Stimulated activated memory B cell treated with anti-CD40 and anti-IgM and Interleukin-4, amounts not matched to agents 10 μg/mL and 1 μg/mL and 100 μg/mL, for 72 hours (primary cell): ENCODE measurements at places on chromosomes 16 and 17.

- ATAC-seq, result no peak
Measured at GRCh38 chr17:43637563-43638323, 24.0 kb downstream of the MEOX1 start.

DNA sequence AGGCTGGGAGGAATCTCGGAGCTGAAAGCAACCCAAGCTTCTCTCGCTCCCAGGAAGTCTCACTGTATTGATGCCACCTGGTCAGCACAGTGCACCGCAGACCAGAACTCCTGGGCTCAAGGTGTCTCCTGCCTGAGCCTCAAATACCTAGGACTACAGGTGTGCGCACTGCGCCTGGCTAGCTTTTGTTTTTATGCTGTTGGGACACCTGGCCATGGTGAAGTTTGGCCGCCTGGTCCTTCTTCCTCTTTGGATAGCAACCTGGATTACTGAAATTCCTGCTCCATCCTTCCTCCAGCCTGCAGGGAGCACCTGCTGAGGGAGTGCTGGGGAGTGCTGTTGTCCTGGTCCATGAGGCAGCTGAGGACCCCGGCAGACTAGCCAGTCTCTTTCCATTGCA lies 56.6 kb downstream of the COTL1 start:
- ATAC-seq, result no peak

- ATAC-seq, result peak; percentile 27
Measured at GRCh38 chr17:66953630-66954020, 10.9 kb upstream of the CACNG4 start.

- ATAC-seq, result no peak
Measured at GRCh38 chr17:12622726-12623125, 43.0 kb upstream of the MYOCD start.

- ATAC-seq, result no peak
Measured at GRCh38 chr16:9384141-9384540, 292.7 kb downstream of the HAPSTR1 start.

DNA sequence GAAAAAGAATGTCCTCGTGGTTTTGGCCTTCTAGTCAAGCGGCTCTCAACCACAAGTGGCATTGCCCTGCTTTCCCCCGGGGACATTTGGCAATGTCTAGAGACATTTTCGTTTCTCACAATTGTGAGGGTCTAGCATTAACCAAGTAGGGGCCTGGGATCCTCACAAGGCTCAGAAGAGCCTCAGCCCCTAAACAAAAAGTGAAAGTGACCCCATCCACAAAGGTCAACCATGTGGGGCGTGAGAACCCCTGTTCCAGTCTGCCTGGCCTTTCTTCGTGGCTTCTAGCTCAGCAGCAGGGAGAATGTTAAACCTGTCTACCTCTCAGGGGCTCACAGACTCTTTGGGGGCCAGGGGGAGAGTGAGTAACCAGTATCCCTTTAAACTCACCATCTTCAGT lies 4.8 kb upstream of the RPL38 start:
- ATAC-seq, result no peak

DNA sequence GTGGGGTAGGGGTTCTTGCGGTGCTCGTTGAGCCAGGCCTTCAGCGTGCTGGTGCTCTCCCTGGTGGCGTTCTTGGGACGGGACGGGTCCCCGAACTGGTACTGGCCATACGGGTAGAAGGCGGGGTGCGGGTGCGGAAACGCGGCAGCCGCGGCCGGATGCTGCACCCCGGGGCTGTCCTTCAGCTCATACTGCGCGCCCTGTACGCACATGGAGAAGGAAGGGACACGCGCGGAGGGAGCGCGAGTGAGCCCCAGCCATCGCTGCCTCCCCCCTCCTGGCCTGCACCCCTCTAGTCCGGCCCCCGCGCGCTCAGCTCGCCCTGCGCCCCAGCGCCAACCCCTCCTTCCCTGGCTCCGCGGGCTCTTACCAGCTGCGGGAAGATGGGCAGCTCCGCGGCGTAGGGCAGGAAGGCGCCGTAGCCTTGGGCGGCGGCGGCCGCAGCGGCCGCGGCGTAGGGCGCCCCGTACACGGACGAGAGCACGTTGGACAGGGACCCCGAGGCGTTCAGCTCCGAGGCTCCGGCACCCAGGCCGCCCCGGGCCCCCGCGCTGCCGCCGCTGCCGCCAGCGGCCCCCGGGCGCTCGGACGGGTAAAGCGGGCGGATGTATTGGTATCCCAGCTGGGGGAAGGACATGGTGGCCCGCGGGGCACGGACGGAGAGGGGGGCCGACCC lies 1.0 kb downstream of the IRX3 start:
- peak; percentile 13 for ATAC-seq

DNA sequence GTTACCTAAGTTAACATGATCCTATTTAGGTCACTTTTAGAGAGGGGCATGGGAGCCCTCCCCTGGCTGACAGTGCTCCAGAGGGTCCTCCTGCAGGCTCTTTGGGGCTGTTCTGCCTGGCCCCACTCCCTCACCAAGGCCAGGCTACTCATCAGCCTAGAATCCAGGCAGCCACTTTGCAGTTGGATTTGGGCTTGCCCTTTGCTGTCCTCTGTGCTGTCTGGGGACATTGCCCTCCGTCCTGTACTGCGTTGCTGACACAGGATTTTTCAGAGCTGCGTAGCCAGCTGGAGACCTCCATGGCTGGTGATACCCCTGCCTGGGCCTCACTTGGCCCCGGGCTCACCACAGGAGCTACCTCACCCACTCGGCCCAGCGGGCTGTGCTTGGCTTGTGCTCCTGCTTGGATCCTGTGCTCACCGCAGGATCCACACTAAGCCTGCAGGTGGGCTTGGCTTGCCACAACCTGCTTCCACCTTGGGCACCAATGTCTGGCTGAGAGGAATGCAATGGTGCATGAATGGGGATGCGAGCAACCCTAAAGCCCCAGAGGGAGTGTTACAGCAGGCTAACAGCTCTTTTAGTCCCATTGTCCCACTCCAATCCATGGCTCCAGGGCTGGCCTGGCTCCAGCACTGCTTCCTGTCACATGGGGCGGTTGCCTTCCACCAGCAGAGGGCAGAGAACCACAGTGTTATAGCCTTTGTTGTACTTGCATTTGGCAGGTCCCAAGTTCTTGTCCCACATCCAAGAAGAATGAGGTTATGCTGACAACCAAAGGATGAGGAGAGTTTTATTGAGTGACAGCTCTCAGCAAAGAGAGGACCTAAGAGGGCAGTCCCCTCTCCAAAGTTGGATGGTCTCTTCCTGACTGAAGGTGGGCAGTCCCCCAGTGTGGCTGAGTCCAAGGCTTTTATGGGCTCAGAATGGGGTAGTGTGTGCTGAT lies 21.5 kb downstream of the CCL4 start:
- no peak for ATAC-seq

DNA sequence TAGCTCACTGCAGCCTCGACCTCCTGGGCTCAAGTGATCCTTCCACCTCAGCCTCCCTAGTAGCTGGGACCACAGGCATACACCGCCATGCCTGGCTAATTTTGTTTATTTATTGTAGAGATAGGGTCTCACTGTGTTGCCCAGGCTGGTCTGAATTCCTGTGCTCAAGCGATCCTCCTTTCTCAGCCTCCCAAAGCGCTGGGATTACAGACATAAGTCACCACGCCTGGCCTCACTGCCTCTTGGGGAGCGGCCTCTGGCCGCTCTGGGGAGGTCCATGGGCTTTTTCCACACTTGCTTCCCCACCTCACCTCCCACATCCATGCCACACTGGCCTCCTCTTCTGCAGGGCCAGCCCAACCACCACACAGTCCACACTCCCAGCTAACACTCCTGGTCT lies 18.3 kb upstream of the ADGRG3 start:
- no peak for ATAC-seq

GRCh38 chr16:24887472-24887871 lies 41.7 kb downstream of the SLC5A11 start:
- ATAC-seq, result no peak

DNA sequence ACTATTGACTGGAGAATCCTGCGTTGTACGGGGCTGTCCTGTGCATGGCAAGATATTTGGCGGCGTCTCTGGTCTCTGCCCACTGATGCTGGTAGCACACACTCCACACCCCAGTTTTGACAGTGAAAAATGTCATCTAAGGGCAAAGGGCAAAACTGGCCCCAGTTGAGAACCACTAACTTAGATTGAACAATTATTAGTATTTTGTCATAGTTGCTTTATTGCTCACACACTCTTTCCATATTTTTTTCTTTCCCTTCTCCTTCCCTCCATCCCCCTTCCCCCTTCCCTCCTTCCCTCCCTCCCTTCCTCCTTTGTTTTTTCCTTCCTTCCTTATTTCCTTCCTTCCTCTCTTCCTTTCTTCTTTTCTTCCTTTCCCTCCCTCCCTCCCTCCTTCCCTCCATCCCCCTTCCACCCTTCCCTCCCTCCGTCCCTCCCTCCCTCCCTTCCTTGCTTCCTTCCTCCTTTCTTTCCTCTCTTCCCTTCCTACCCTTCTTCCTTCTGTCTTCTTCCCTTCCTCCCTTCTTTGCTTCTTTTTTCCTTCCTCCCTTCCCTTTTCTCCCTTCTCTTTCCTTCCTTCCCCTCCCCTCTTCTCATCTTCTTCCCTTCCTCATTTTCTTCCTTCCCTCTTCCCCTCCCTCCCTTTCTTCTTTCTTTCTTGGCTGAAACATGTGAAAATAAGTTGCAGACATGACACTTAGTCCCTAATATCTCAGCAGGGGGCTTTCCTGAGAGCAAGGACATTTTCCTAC lies 5.5 kb downstream of the SHISA9 start:
- no peak for ATAC-seq

GRCh38 chr17:2421315-2422147 lies 20.7 kb upstream of the MNT start:
- ATAC-seq, result no peak

DNA sequence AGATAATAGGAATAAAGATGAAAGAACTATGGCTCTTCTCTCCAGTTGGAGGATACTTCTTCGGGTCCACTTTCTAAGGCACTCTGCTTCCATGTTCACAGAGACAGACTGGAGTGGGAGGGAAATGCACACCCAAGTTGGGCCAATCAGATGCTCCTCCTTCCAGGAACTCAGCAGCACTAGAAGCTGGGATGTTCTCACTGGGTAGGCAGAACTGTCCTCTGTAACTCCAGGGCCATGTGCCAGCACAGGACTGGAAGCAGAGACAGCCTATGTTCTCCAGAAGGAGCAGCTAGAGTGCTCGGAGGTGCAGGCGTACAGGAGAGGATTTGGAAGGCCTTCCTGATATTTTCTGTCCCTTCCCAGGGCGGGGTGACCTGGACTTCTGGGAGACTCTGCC lies 49.9 kb upstream of the SREBF1 start:
- ATAC-seq, result no peak

DNA sequence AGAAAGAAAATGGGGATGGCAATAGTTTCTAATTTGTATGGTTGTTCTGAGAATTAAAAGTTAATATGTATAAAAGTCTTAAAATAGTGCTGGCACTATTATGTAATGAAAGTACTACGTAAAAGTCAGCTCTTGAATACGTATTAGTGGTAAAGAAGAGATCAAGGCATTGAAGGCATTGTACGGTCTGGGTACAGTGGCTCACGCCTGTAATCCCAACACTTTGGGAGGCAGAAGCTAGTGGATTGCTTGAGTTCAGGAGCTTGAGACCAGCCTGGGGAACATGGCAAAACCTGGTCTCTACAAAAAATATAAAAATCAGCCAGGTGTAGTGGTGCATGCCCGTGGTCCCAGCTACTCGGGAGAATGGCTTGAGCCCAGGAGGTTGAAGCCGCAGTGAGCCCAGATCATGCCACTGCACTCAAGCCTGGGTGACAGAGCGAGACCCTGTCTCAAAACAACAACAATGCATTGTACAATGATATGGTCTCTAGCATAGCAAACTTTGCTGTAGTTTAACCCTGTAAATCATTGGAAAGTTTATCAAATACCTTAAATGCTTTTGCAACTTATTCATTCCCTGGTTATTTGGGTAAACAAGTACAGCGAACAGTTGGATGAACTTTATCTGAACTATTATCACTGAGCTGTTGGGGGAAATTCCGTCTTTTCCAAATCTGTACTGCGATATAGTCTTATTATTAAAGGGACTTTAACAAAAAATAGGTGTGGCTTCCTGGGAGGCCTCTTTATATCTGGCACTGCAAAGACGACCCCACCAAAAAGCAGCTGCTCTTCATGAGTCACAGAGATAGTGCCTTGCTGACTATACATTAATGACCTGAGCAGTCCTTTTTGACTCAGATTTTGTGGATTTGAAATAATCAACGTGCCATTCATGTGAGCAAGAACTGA lies 73.6 kb downstream of the GPRC5B start:
- no peak for ATAC-seq

GRCh38 chr16:67928561-67929364 lies 2.9 kb downstream of the CTRL start:
- peak; percentile 84 for ATAC-seq

DNA sequence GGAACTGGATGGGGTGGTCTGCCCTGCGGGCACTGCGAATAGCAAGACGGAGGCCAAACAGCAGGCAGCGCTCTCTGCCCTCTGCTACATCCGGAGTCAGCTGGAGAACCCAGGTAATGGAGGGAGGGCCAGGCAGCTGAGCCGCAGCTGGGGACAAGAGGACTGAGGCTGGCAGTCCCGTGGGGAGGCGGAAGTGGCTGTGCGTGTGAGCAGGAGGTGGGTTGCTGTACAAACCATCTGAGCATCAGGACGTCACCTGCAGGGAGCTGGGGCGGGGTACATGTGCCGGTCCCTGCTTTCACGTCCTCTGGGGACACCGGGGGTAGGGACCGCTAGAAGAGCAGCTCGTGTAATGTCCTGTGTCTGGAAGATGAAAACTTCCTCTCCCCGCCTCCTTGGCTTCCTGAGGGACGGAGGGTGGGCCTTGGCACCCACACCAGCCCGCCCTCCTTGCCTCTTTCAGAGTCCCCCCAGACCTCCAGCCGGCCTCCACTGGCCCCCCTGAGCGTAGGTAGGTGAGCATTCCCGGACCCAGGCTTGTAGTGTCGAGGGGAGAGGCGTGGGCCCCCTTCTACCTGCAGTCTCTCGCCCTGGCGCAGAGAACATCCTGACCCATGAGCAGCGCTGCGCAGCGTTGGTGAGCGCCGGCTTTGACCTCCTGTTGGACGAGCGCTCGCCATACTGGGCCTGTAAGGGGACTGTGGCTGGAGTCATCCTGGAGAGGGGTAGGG lies 3.7 kb downstream of the ADAD2 start:
- peak; percentile 68 for ATAC-seq

DNA sequence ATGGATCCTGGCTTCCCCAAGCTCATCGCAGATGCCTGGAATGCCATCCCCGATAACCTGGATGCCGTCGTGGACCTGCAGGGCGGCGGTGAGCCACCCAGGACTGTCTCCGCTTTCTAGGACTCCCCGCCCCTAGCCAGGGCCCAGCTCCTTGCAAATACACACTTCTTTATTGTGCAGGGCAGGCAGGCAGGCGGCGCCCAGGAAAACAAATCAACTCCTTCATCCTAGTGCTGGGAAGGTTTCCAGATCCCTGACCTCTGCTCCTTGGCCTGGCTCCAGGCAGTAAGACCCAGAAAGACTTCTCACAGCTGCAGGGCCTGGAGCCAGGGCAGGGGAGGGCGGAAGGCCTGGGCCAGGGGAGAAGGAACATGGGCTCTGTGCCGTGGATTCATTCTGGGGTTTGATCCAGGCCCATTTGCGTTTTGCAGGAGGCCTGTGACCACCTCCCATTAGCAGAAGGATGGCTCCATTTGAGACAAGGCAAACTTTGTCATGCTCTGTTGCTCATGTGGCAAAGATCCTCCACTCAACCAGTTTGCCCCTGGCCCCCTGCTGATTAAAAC lies 6.0 kb upstream of the LPCAT2 start:
- no peak for ATAC-seq

- no peak for ATAC-seq
Measured at GRCh38 chr17:48100591-48101011, 677 bp downstream of the CBX1 start.
